ENCODE measurements at places on chromosomes 6 and 20.

GRCh38 chr6:125808060-125808459, 17.3 kb downstream of the NCOA7 start:
- H3K36me3 ChIP-seq: peaks cover 19% of the 10 kb centered on the region
- H3K4me3 ChIP-seq: no peak overlapping the region
- H3K27me3 ChIP-seq: no peaks in the 10 kb centered on the region
- H3K4me1 ChIP-seq: peaks cover 73% of the 10 kb centered on the region
- DNase-seq: no peak

DNA sequence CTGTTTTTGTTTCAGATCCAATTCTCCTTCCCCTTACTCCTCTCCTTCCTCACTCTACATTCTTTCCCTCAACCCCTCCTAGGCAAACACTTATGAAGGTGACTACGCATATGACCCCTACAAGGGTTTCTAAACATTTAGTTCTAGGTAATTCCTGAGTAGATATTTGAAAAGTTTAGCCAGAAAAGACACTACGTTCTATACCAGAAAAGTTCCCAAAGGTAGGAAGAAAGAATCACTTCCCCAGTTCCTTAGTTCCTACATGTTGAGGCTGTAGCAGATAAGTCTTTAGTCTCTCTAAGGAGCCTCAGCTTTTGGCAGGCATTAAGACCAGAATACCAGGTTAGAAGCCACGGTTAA, 11.6 kb downstream of the POU3F2 start:
- peaks cover 2% of the 10 kb centered on the region for H3K36me3 ChIP-seq
- peak overlapping the region; percentile 49 for H3K4me3 ChIP-seq

DNA sequence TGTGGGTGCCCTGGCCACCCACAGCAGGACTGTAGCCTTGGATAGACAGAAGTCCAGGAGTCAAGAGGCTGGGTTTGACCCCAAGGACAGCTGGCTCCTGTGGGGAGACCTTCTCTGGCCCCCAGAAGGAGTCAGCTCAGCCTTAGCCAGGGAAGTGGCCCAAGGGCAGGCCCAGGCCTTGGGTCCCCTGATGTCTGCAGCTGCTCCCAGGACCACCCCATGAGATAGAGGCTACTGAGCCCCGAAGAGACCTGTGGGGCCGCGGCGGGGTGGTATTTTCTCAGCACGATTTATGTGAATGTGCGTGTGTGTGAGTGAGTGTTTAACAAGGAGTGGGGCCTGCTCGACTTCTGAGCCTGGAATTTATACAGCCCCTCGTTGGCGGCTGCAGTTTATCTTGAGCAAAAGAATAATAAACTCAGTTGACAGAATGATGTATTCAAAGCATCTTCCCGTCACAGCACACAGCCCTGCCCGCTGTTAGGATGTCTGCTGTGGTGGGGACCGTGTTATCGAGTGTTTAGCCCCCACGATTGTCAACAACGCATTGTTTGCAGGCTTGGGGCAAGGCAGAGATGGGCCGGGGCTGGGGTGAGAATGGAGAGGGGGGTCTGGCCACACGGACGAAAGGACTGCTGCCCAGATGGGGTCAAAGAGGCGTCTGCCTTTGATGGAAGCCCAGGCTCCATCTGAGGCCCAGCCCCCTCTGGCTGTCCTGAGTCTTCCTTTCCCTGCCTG, 163.3 kb downstream of the VEGFA start:
- H3K27ac ChIP-seq: no peak overlapping the region
- no peak overlapping the region for H3K4me3 ChIP-seq
- no peak for DNase-seq
- no peaks in the 10 kb centered on the region for H3K27me3 ChIP-seq
- H3K36me3 ChIP-seq: no peaks in the 10 kb centered on the region

GRCh38 chr6:13641315-13641714, 26.2 kb downstream of the NOL7 start:
- H3K4me1 ChIP-seq: peaks cover 46% of the 10 kb centered on the region
- no peaks in the 10 kb centered on the region for H3K27me3 ChIP-seq
- DNase-seq: no peak
- H3K27ac ChIP-seq: peak overlapping the region; percentile 89
- H3K36me3 ChIP-seq: peaks cover 43% of the 10 kb centered on the region
- no peak overlapping the region for H3K4me3 ChIP-seq

DNA sequence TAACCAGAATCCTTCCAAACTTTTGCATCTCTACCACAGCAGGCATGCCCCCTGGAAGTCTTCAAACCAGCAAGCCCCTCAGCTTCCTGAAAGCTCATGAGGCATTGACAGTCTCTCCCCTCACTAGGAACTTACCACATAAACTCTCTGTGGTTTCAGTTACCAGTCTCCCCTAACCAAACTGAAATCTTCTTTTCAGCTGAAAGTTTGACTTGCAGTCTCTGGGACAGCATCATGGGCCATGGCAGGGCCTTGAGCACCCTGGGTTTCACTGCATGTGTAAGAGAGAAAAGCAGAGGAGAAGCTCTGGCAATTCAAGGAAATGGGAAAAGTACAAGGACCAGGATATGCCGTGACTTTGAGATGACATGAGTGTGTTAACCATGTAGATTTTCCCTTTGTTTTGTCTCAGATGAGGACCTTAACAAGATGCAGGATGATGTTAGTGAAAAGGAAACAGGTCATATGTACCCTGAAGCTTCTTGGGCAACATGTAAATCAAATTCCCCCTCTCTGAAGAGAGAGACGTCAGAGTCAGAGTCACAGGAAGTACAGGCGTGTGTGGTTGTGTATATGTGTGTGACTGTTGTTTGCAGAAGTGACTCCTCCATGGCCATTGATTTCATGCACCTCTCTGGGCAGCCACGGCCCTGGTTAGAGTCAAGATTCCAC, 106.3 kb downstream of the TNFRSF21 start:
- H3K27me3 ChIP-seq: peaks cover 4% of the 10 kb centered on the region
- no peak overlapping the region for H3K4me3 ChIP-seq
- no peaks in the 10 kb centered on the region for H3K36me3 ChIP-seq
- peaks cover 19% of the 10 kb centered on the region for H3K4me1 ChIP-seq
- peak; percentile 42 for DNase-seq

DNA sequence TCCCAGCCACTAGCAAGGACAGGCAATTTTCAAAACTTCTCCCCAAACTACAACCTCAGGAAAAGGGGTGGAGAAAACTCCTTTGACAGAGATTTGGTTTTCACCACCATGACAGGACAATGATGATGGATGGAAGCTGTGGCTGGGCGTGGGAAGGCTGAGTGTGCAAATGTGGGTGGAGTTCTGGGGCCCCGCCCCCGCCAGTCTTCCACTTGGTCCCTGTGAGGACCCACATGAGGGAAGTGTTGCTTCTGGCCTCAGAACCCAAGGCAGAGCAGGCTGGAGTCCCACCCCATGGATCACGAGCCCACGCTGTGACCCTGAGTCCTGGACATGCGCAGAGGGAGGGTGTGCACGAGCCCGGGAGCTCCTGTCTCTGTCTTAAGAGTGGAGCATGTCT, 21.5 kb upstream of the MRGBP start:
- H3K27ac ChIP-seq: no peak overlapping the region
- peaks cover 57% of the 10 kb centered on the region for H3K4me1 ChIP-seq
- no peak overlapping the region for H3K4me3 ChIP-seq
- no peak for DNase-seq

DNA sequence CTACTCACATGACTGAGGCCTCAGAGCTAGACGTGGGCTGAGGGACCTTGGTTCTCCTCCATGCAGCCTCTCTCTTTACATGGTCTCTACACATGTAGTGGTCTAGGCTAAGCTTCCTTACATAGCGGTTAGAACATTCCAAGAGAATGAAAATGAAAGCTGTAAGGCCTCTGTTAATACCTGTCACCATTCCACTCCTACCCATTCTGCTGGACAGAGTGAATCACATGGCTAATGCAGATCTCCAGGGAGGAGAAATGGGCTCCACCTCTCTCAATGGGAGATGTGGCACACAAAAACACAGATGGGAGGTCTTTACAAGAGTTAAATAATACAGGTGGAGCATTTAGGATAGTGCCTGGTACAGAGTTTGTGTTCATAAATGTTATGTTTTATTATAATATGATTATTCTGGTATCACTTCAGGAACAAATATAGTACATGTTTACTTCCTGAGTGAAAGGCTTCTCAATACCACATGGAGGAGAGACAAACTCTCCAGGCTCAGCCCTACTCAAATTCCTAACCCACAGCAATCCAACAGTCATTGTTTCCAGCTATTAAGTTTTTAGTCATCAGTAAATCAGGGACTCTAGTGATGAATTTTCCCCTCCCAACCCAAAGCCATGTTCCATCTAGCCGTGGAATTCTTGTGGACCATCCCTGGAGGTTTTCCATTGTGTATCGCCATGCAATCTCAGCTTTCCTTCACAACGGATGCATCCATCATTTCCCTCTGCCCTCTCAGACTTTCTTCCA, 57.9 kb downstream of the ISM1 start:
- H3K36me3 ChIP-seq: no peaks in the 10 kb centered on the region
- H3K27me3 ChIP-seq: no peaks in the 10 kb centered on the region
- no peak overlapping the region for H3K4me3 ChIP-seq
